ENCODE measurements at places on chromosomes 3 and 15. TPM values are rescaled to one million over a fixed set of nuclear protein-coding genes. Genes with fewer than 3 reads are reported as not detected.

DNA sequence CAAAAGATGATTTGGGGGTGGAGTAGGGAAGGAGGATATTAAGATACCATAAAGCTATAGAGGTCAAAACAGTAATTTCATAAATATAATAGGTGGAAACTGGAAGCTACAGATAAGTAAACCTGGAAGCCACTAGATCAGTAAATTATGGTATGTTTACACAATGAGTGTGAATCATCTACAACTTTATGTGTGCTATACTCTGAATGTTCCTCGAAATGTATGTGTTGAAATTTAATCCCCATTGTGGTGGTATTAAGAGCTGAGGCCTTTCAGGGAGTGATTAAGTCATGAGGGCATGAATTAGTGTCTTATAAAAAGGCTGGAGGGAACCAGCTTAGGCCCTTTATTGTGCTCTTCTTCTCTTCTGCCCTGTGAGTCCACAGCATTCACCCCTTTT, 25.2 kb downstream of the EOMES start:
- no peak for DNase-seq

DNA sequence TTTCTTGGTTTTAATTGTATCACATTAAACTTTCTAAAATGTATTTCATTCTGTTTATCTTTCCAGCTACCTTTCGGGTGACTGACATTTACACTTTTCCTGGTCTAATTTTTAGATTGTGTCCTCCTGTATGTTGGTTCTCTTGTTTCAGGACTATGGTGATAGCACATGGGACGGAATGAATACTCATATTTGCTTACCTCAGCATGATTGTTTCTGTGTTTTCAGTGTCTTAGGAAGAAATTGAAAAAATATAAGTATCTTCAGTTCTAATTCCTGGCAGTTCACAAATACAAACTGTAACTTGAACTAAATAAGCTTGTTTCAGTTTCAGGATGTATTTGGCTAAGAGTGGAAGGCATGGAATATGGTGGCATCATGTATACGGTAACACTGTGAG, 80.1 kb upstream of the ROBO1 start:
- no peak for DNase-seq

DNA sequence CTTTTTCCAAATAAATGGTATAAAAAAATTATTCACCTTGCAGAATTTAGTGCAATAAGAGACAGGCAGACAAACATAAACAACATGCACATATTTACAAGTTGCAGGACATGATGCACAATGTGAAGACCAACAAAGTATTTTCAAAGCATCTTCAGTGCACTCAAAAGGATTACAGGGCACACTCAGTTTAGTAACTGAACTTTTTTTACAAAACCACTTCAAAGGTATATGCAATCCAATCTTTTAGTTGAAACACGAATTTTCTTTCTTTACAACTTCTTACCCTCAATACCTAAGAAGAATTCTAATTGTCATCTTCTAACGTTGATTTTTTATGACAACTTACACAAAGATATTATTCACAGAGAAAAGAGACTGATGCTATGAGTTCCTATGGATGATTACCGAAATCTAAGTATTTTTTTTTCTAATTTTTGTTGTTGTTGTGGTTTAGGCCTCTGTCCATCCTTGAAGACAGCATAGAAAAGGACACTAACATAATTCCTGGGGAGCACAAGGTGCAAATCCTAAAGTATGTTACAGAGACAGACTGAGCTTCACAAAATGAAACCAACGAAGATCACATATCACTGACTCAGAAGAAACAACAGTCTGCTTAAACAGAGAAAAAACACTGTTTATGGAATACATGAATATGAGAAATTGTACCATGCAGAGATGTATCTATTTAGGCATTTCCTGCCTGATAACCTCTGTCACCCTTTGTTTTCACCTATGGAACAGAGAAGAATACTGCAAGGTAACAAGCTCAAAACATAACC, 50.3 kb downstream of the ZMAT3 start:
- no peak for DNase-seq

GRCh38 chr3:150136242-150136641, 165.5 kb upstream of the PFN2 start:
- no peak for DNase-seq

GRCh38 chr3:133188996-133189395, 150.8 kb downstream of the TMEM108 start:
- no peak for DNase-seq

DNA sequence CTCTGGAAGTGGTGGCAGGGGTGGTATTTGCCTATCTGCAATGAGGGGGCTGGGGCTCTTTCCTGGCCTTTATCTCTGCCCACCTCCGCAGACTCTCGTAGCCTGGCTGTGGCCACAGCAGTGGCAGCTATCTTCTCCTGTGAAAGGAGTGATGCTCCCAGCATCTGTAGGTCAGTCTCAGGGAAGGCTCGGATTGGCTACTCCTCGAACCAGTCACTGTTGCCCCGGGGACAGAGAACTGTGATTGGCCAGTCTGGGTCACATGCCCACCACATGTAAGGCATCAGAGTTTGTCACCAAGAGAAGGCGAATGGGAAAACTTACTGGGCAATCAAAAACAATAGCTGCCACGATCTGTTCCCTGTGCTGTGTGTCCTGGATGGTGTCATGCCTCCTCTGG, 30.1 kb upstream of the FGD5 start:
- no peak for DNase-seq

DNA sequence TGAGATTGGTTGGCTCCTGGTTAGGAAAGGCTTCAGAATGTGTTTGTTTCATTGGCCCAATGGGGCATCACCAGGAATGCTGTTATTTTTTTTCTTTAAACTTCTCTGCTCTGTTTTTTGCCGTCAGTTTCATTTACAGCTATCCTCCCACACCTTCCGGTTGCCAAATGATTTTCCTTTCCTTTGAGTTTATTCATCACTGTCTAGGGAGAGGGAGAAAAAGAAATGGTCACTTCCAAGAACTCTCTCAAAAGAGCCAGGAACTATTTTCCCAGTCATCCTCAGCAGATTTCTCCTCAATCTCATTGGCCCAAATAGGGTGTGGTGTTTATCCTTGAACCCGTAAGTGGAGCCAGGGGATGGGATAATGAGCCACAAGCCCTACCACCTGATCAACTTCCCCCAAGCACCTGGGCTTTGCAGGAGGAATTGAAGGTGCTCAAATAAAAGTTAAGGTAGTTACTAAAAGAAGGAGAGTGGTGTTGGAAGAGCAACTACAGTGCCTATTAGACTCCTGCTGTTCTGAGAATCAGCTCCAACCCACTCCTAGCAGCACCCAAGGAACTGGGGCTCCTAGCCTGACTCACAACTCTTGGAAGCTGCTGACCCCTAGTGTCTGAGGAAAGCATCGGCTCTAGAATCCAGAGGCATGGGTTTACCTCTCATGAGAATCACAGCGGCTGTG, 183.8 kb upstream of the IL12A start:
- DNase-seq: no peak

DNA sequence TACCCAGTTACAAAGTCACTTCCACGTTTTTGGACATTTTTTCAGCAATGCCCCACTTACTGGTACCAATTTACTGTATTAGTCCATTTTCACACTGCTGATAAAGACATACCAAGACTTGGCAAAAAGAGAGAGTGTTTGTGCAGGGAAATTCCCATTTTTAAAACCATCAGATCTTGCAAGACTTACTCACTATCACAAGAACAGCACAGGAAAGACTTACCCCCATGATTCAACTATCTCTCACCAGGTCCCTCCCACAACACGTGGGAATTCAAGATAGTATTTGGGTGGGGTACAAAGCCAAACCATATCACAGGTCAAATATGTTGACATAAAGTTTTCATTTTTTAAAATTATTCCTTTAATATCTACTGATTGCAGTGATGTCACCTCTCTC, 16.2 kb upstream of the ABI3BP start:
- no peak for DNase-seq

The STRIT1 gene
- total RNA-seq: not detected

GRCh38 chr15:55518641-55519040, 10.6 kb upstream of the DNAAF4 start:
- DNase-seq: no peak

DNA sequence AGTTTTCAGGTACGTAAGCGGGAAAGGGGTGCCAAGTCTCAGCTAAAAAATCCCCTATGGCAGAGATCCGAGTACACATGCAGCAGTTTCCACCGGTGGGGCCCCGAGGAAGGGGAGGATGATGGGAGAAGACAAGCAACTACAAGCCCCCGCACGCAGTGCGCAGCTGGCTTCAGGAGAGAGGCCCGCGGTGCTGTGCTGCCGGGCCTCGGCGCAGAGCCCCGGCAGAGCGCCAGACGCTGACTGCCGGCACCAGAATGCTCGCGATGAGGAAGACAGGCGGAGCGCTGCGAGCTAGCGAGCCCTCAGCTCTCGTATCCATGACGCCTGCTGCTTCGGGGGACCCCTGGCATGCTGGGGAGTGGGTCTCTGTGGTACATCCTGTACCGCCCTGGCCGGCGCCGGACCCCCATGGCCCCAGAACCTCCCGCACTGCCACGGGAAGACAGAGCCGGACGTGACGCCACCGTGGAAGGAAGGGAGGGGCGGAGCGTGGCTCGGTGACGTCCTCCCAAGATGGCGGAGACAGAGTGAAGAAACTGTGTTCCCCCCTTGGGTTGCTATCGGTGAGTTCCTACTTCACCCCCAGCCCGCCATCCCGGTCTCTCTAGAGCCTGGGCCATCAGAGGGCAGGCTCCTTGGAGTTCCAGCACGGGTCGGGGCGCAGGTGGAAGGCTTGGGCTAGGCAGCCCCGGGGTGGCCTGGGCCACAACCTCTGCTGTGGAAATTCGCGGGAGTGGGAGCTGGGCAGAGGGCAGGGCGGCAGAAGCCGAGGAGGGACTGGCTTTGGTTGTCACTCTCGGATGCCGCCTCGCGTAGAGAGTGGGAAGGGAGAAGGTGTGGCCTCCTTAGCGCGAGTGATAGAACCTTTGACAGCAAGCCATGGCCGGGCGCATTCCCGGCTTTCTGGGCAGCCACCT, at the start of gene MYNN:
Gene MYNN, plus strand, starts transcription at position 500 of the 920 bp plus-strand sequence. CDS start 900 bp downstream, outside the sequence.
- DNase-seq: peak; percentile 90

- DNase-seq: peak; percentile 54
These were observed 412 bp upstream of the CTXN2 start for GRCh38 chr15:48190932-48191573.

The PHC3 gene
- total RNA-seq: 85.5 TPM

GRCh38 chr3:123027292-123028232, at the start of gene SEMA5B:
SEMA5B (minus strand) TSS chr3:123027763; CDS start chr3:122961263, 66,500 bp downstream.
- DNase-seq: peak; percentile 47

All from activated naive CD4-positive, alpha-beta T cell treated with anti-CD3 and anti-CD28 coated beads, Interleukin-2, amount 50 U/mL, for 72 hours (primary cell).